ENCODE measurements at places on chromosomes 13 and 19. TPM values are rescaled to one million over a fixed set of nuclear protein-coding genes. Genes with fewer than 3 reads are reported as not detected.

Gene FCER2
- total RNA-seq: 2.3 TPM

Gene QPCTL
- total RNA-seq: 7.0 TPM

Gene RXFP2
- total RNA-seq: not detected

Gene CEACAM16
- total RNA-seq: not detected

Gene FBXO27
- not detected for total RNA-seq

Gene TEX101
- total RNA-seq: not detected

Gene TIMM44
- 97.7 TPM for total RNA-seq

Gene ZNF441
- total RNA-seq: 2.3 TPM

Gene RUBCNL
- 2.0 TPM for total RNA-seq

Gene APC2
- total RNA-seq: 0.33 TPM

Gene GPR18
- 36.2 TPM for total RNA-seq

Gene REEP6
- total RNA-seq: 2.5 TPM

Gene OR10H1
- total RNA-seq: not detected

Gene EML2
- 26.5 TPM for total RNA-seq

Gene B3GNT8
- 3.4 TPM for total RNA-seq

Gene F2RL3
- total RNA-seq: not detected

Gene TARM1
- total RNA-seq: not detected

Gene KLK2
- total RNA-seq: not detected

Gene TGFBR3L
- 2.7 TPM for total RNA-seq

Gene ZNF99
- total RNA-seq: not detected

Gene BTBD2
- 35.5 TPM for total RNA-seq

Gene ZNF835
- total RNA-seq: 0.75 TPM

Gene HS6ST3
- total RNA-seq: not detected

Gene CEACAM3
- total RNA-seq: not detected

Gene KIR3DL1
- 0.19 TPM for total RNA-seq

Gene CASP14
- not detected for total RNA-seq

Gene RHPN2
- 0.61 TPM for total RNA-seq

Gene C19orf47
- 11.2 TPM for total RNA-seq

Gene PSG7
- not detected for total RNA-seq

Gene FFAR2
- total RNA-seq: 0.17 TPM

Gene TMEM150B
- not detected for total RNA-seq

Gene C5AR1
- total RNA-seq: 2.9 TPM

Gene RFPL4A
- total RNA-seq: not detected

Gene SLC7A9
- total RNA-seq: not detected

Gene POU4F1
- 0.05 TPM for total RNA-seq

Gene PLIN4
- 0.14 TPM for total RNA-seq

Gene NUMBL
- total RNA-seq: 3.5 TPM

Gene ZNF805
- 49.1 TPM for total RNA-seq

Gene CILP2
- 0.81 TPM for total RNA-seq

Gene KDM4B
- total RNA-seq: 111 TPM

Gene HIPK4
- 0.14 TPM for total RNA-seq

Gene SPRED3
- 1.00 TPM for total RNA-seq

Gene SLC10A2
- not detected for total RNA-seq

Gene POMP
- 38.0 TPM for total RNA-seq

Gene ADGRE1
- total RNA-seq: 1.4 TPM

Gene RNF225
- 0.76 TPM for total RNA-seq

Gene ZNF575
- 3.4 TPM for total RNA-seq

Gene OR1I1
- total RNA-seq: not detected

Gene NOVA2
- not detected for total RNA-seq

Gene PNMA8B
- not detected for total RNA-seq

Gene CYP2S1
- total RNA-seq: 0.41 TPM

Gene AMER2
- total RNA-seq: not detected

Gene RRAS
- 3.6 TPM for total RNA-seq

Gene FGF22
- 0.97 TPM for total RNA-seq
